Hematopoietic multipotent progenitor cell treated with erythropoietin and hydrocortisone succinate and interleukin-3 and kit ligand, for 8 days (in vitro differentiated cells): ENCODE measurements at places on chromosomes 7 and 10.

DNA sequence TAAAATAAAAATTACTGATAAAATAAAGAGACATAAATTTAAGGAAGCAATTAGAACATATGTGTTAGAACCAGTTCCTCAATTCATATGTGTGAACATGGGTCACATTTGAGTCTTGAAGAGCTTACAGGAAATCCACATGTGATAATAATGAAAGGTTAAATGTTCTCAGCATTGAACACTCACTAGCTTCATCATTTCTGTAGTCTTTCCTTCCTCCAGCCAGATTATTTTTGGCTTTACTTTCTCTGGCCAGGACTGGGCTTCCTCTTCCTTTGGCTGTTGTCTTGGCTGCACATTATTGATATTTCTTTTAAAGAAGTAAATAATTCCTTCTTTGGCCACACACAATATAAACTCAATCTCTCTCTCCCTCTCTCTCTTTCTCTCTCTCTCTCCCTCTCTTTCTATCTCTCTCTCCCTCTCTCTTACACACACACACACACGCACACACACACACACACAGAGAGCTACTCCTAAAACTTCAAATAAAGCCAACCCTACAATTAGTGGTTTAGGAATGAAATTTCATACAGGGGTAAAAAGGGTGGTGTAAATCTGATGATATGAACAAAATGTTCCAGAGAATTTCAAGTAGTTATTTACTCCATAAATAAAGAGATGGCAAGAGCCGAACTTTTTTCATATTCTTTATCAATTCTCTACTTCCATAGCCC is 171.2 kb downstream of the REEP3 start:
- no peak for DNase-seq

DNA sequence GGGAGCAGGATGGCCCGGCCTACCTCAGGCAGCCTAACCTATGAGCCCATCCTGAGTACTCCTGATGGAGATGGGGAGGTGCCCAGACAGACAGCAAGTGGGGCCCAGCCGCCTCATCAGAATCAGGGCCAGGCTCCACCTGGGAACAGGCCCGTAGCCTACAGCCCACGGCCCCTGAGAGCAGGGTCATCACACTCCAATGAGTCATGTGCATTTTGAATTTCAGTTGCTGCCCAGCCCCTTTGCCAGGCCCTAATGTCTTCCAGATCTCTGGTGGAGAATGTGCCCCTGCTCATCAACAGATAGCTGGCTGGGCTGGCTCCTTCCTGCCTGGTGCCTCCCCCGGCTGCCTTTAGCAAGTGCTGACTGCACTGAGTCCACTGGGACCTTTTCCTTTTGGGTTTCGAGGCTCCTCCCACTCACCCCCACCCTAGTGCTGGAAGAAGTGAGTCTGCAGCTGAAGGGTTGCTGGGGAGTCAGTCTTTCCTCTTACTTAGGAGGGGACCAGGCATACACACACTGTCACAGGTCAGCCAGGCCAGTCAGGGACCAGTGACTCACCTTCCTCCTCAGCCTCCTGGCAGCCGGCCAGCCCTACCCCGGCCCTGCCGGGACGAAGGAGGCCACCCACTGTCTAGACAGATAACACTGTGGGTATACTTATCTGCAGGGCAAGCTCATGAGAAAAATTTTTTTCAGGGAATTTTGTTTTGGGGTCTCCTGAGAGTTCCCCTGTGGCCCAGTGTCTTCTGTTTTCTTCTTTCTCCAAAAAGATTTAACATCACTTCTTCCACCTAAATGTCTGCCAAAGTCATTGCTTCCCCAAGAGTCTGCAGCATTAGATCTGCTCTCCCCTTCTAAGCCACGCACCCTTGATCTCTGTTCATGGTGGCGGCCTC is 9.1 kb upstream of the ASIC3 start:
- peak; percentile 98 for DNase-seq

GRCh38 chr10:93850031-93851015 is 43.5 kb upstream of the SLC35G1 start:
- DNase-seq, result no peak

DNA sequence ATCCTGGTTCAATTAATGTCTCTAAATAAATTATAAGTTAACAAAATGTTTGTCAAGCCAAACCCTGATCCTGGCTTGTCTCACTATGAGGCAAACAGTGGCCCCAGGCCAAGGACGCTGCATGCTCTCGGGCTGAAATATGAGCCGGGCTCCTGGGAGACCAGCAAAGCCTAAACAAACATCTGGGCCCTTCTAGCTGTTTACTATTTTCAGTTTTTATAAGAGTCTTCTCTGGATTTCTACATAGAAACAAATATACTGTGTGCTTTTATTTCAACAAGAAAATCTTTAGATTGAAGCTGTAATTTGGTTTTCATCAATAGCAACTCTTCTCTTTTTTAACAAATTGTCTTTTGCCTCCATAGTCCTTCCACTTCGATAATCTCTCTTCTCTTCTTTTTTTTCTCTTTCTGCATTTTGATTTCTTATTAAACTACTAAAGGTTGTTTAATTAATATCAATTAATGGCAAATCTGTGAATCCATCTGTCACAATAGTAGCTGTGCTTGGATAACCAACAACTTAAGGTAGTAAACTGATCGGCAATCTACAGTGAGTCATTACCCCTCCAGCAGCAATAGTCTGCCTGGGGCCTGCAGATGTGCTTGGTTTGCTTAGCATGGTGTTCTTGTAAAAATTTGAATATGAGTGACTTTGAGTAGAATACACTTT is 83.3 kb upstream of the DNAJC1 start:
- no peak for DNase-seq

DNA sequence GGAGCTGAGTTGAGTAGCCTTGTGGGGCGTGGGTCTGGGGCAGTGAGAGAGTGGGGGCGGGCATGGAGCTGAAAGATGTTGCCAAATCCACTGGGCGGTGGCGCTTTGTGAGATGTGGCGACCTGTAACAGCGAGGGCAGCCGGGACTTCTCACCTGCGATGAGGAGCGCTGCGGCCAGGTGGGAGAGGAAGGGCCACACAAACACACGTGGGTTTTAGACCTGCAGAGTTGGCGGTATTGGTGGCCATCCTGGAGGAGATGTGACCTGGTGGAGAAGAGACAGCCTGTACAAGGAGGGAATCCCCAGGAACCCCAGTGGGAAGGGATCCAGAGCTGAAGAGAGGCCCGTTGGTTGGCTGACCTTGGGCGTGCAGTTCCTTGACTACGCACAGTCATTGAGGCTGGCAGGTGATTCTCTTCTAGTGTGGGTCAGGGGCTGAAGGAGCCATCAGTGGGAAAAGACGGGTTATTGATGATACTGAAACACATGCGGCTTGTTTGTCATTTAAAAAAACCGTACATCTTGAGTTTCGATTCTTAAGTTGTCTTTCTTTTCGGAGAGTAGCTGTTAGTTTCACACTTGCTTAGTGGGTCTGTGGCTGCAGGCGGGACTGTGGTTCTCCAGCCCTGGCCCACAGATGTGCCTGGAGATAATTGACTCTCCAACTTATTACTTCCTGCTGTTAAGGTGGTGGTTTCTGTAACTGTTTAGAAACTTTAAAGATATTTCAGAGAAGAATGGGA is 2.4 kb downstream of the CHST12 start:
- peak; percentile 86 for DNase-seq
